ENCODE measurements at places on chromosomes 7 and 10.

DNA sequence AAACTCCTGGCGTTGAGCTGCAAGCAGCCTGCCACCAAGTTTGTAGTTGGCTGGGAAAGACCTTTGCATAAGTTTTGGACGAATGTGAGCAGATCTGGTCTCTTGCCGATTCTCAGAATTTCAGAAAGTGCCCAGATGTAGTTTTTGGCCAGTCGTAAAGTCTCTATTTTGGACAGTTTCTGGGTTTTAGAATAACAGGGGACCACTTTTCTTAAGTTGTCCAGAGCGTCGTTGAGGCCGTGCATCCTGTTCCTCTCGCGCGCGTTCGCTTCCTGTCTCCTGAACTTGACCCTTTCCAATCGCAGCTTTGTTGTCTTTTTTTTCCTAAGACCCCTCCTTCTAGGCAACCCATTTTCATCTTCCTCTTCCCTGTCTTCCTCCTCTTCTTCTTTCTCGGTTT is 1.8 kb downstream of the NEUROD6 start:
- DNase-seq, result no peak

GRCh38 chr7:21504021-21504420 is 38.8 kb upstream of the DNAH11 start:
- DNase-seq, result no peak

GRCh38 chr7:124276005-124276622 is 243.2 kb upstream of the TMEM229A start:
- peak; percentile 7 for DNase-seq

GRCh38 chr7:157397731-157398691 is 61.2 kb downstream of the DNAJB6 start:
- peak; percentile 89 for DNase-seq

- no peak for DNase-seq
Measured at GRCh38 chr7:23074443-23075261, 30.9 kb upstream of the KLHL7 start.

DNA sequence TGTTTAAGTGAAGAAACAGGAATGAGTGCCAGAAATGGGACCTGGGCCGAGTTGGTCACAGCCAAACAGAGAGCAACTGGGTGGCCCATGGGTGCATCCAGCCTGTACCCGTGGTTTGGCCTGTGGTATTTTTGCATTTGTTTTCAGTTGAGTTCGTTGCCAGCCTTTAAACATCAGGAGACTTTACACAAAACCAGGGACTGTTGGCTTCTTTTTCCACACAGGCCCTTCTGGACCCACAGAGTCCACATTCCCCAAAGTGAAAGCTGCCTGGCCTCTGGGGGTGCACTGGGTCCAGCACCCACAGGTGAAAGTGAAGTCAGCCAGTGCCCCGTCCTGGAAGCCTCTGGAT is 54.1 kb upstream of the TNS3 start:
- DNase-seq, result no peak

DNA sequence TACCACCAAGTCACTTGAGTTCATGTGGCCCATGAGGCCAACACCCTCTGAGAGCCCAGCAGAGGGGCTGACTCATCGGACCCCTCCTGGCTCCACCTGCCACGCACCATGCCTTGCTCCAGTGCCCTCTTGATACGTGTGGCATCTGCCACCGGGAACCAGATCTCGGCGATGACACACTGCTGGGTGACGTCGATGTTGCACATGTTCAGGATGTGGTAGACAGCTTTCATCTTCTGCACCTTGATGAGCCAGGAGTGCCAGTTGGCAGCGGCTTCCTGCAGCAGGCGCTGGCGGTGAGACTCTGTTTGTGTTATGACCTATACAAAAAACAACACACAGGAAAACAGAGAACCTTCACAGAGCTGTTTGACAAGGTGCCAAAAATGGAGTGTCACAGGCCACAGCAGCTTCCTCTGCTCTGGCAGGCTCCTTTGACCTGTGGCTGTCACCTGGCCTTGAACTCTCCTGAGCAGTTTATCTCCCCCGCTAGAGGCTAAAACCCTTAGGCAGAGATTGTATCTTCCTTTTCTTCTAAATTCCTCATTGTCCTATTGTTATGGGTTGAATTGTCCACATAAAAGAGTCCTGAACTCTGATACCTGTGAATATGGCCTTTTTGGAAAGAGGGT is 45.2 kb upstream of the TMEM213 start:
- DNase-seq, result no peak

GRCh38 chr10:78828647-78829539 is 239.9 kb upstream of the ZMIZ1 start:
- no peak for DNase-seq

DNA sequence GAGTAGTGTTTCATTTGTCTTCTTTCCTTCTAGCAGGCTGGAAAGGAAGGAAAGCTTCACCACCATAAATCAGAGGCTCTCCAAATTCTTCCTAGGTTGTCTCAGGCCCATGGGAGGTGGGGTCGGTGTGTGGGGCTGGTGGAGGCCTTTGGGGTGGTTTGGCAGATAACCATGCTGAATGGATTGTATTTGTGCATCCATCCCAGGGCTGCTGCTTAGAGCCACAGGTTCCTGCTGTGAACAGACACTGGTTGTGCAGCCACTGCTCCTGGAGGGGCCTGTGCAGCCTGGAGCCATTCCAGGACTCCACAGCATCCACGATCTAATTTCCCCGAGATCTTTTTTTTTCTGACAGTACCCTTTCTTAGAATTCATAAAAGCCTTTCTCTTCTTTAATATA is 741.8 kb downstream of the SUGCT start:
- no peak for DNase-seq

- peak; percentile 72 for DNase-seq
Measured at GRCh38 chr10:3068201-3068967, 1.0 kb downstream of the PFKP start.

- no peak for DNase-seq
Measured at GRCh38 chr7:94130716-94131115, 126.6 kb upstream of the BET1 start.

DNA sequence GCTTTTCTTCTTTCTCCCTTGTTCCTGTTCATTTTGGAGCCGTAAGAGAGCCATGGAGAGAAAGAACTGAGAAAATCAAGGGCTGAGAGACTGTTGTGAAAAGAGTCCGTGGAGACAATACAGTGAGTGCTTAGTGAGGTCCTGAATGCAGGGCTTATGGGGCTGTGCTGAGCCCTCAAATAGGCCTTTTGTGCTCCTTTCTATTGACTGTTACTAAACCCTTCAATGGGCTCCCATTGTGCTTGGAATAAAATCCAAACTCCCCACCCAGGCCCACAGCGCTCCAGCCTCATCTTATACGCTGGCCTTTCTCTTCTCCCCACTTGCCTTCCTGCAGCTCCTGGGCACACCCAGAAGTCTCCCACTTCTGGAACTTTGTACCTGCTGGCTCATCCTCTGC is 243.1 kb upstream of the HABP2 start:
- no peak for DNase-seq

DNA sequence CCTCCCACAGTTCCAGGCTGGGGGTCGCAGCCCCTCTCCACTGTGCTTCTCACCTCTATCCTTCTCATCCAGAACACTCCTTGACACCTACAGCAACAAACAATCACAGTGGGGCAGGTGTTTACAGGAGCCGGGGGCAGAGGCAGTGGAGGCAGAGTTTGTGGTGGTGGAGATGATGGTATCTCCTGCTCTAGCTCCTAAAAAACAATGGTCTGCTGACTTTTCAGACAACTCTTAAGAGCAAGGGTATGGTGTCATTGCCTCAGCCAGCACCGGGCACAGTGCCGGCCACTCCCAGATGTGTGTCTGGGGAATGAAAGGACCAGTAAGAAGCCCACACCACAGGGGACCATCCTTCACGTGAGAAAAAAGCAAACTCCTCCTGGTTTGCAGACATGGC is 36.3 kb upstream of the ANTXRL start:
- no peak for DNase-seq

- no peak for DNase-seq
Measured at GRCh38 chr7:91668217-91668616, 212.3 kb downstream of the MTERF1 start.

- no peak for DNase-seq
Measured at GRCh38 chr10:86251426-86251825, 115.2 kb downstream of the GRID1 start.

- DNase-seq, result no peak
Measured at GRCh38 chr10:103995134-103995533, 28.2 kb downstream of the SLK start.

- DNase-seq, result peak; percentile 93
Measured at GRCh38 chr10:104029521-104029860, 56.2 kb downstream of the COL17A1 start.

DNA sequence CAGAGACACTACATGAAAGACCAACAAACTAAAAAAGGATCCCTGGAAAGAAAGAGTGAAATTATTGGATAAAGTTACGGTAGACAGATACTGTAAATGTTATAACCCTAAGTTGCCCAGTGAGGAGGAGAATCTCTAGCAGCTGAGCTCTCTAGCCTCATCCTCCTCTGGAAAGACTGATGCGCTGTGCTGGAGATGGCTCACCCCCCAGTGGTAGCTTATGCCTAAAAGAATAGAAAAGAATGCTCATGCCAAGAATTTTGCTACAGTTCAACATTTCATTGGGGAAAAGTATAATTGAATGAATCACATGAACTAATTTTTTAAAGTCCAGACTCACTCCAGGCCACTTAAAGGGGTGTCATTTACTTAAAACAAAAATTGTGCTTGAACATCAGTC is 50.8 kb upstream of the RNF32 start:
- DNase-seq, result no peak

DNA sequence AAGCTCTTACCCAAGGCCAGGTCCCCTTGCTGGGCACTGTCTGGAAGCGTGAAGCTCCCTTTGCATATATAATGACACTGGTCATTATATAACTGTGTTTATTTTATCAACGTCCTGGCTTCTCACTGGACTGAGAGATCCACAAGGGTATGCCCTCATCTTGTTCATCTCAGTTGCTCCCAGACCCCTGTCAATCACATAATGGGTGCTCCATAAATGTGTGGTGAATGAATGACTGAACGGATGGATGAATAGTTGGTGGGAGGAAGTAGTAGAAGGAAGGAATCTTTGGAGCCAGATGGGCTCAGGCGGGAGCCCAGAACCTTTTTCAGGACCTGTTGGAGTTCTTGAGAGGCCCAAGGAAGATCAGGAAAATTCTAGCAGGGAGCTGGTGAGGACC is 7.7 kb upstream of the SFRP5 start:
- no peak for DNase-seq

- no peak for DNase-seq
Measured at GRCh38 chr7:1818575-1819258, 148.6 kb downstream of the ELFN1 start.

- no peak for DNase-seq
Measured at GRCh38 chr7:107068156-107068555, 23.7 kb downstream of the PRKAR2B start.

DNA sequence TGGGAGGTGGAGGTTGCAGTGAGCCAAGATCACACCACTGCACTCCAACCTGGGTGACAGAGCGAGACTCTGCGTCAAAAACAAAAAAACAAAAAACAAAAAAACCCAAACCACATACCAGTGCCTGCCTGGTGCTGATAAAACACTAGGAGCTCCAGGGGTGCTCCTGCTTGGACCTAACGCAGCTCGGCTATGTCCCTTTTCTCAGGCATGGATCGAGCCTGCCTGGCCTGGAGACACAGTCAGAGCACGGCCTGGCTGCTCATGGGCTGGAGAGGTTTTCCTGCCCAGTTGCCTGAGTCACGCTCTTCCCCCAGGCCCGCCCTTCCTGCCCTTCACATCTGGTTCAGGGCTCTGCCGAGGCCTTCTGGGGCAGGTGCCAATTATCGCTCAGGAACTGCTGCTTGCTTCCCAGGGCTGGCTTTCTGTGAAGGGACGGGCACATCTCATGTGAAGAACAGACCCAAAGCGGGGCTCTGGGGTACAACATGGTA is 12.6 kb upstream of the NPFFR1 start:
- peak; percentile 88 for DNase-seq

DNA sequence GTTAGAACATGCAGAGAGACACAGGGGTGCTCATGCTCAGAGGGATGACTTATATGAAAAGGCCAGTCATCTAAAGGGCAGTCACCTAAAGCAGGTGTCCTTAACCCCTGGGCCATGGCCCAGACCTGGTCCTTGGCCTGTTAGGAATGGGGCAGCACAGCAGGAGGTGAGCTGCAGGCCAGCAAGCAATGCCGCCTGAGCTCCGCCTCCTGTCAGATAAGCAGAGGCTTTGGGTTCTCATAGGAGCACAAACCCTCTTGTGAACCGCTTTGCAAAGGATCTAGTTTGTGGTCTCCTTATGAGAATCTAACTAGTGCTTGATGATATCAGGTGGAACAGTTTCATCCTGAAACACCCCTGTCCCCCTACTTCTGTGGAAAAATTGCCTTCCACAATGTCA is 14.5 kb downstream of the ANKRD7 start:
- no peak for DNase-seq

- DNase-seq, result no peak
Measured at GRCh38 chr7:84924353-84924752, 262.5 kb downstream of the SEMA3D start.

DNA sequence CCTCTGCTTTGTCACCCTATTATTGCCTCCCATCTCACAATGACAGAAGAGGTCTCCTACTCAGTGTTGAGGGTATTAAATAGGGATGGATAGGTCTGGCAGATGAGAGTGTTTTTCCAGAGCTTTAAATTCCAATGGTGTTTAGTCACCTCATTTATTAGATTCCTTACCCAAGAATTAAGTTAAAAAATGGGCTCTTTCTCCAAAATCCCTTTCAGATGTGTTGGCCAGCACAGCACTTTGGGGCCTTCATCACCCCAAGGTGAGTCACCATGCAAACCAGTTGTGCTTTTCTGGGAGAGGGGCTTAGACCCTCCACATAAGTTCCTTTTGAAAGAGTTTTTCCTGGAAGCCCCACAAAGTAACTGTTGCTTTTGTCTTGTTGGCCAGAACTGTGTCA is 78.4 kb downstream of the CYP26A1 start:
- peak; percentile 33 for DNase-seq

DNA sequence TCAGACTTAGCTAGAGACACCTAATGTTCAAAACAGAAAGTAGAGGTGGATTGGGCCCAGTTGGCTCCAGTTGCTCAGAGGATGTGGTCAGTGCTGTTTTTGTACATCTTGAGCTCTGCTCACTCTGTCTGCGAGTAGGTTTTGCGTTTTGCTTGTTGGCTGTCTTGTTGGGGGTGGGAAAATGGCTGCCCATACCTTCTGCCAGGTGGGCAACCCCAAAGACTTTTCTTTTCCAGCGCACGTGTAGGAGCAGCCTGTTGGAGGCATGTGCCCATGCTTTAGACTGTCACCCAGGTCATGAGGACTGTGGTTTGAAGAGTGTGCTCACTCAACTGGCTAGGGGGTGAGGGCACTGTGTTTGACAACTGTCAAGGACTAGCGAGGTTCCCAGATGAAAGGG is 73.9 kb downstream of the KAT6B start:
- DNase-seq, result no peak

- no peak for DNase-seq
Measured at GRCh38 chr7:141287936-141288335, 214.1 kb downstream of the TMEM178B start.

DNA sequence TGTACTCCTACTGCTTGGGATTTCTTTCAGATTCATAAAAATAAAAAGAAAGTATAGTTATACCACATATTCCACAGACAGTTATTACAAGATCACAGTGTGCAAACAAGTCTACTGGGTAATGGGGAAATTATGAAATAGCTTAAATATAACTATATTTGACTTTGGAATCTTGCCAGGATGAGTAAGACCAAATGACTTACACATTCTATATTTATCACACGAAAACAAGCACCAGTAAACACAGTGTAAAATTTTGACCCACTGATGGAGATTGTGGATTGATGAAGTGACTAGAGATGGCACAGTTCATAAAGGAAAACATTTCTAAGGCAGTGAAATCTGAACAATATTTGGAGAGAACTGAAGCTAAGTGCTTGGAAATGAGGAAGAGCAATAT is 339.7 kb downstream of the THSD7A start:
- peak; percentile 70 for DNase-seq

Data from fibroblast of pulmonary artery (primary cell).